ENCODE measurements at places on chromosomes 1 and 21.
A peak's percentile ranks its signal among the peaks of the same experiment; 100 is the strongest.

GRCh38 chr1:234270093-234270492 is 103.2 kb upstream of the COA6 start:
- no peak for DNase-seq

- no peak for DNase-seq
These were observed 2.1 kb upstream of the DDAH1 start for GRCh38 chr1:85467036-85467435.

DNA sequence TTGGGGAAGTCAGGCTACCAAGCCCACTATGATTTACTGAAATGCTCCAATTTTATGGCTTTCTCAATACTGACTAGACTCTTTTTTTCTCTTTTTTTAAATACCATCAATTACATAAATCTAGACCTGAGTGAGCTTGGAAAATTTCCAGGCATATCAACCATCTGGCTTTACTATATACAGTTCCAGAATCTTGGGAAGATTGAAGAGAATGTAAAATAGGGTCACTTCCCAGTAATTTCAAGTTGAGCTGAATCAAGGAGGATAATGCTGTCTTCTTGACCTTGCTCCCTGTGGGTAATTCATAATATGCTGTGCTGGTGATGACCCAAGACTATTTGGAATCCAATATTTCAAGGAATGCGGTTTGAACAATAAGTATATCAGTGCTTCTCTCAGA is 108.1 kb downstream of the MAP3K21 start:
- DNase-seq, result no peak

DNA sequence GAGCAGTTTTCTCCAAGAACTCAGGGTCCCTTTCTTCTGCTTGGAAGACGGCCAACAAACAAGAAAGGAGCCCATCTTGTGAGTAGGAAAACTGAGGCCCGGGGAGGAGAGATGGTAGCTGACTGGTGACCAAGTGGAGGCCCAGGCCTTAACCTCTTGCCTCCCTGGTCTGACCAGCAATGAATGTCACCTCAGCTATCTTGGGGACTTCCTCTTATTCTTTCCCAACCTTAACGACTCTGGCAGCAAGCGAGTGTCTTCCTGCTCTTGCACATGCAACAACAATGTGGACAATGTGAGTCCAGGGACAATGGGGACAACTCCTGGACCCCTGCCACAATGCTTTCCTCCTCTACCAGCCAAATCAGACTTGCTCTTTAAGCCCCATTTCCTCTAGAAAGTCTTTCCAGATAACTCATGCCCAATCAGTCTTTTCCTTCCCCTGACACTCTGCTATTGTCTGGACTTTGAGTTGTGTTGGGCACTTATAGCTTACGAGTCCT is 12.6 kb downstream of the HSPG2 start:
- DNase-seq, result peak; percentile 21

- no peak for DNase-seq
These were observed 11.4 kb upstream of the GBP6 start for GRCh38 chr1:89352421-89352820.

DNA sequence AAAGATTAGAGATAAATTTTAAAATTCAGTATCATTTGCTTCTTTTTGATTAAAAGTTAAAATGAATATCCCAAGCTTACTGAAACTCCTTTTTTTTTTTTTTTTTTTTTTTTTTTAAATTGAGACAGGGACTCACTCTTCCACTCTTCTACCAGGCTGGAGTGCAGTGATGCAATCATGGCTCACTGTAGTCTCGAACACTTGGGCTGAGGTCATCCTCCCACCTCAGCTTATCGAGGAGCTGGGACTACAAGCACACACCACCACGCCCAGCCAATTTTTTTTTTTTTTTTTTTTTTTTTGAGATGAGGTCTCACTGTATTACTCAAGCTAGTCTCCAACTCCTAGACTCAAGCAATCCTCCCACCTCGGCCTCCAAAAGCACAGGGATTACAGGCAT is 92.1 kb upstream of the RGS18 start:
- DNase-seq, result no peak

All from GF-D8 (cell line).